ENCODE measurements at places on chromosomes 5 and 9. TPM values are rescaled to one million over a fixed set of nuclear protein-coding genes. Genes with fewer than 3 reads are reported as not detected.

The TENT4A gene
- total RNA-seq, result 11.0 TPM

The CARD9 gene
- 0.41 TPM for total RNA-seq

The TMEM252 gene
- not detected for total RNA-seq

The KIF12 gene
- total RNA-seq, result 0.82 TPM

The MOB3B gene
- 2.9 TPM for total RNA-seq

The PRRX2 gene
- total RNA-seq, result not detected

The SPAAR gene
- 0.41 TPM for total RNA-seq

The SLC4A9 gene
- under 0.01 TPM for total RNA-seq

The CCDC183 gene
- 2.0 TPM for total RNA-seq
